ENCODE measurements at places on chromosomes 4 and X.
A peak's percentile ranks its signal among the peaks of the same experiment; 100 is the strongest.

DNA sequence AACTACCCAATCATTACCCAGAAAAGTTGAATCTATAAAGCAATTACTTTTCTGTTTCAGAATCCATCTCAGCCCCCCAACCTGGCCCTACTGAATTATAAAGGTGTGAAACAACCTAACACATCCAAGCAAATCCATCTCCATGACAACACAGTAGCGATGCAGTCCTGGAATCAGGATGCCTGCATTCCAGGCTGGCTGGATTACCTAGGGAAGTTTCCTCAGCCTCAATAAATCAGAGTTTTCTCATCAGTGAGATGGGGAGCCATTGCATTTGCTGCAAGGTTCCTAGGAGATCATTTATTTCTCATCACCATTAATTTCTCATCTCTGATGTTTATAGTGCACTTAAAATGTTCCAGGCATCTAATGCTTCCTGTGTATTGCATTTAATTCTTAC, 46.0 kb downstream of the LNX1 start:
- peak; percentile 82 for DNase-seq

DNA sequence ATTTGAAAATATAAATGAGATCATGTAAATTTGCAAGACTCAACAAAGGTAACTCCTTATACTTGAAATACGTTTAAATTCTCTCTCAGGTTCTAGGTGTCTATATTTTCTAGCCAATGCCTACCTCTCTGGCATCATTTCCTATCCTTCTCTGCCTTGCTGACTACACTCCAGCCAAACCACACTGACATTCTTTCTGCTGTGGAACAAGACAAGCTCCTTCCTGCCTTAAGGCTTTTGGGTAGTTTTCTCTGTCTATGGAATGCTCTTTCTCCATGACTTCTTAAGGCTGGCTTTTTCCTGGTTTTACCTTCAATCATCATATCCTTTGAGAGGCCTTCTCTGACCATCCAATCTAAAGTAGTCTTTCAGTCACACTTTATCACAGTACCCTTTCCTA, 201.0 kb downstream of the SPRY1 start:
- DNase-seq: peak; percentile 49

DNA sequence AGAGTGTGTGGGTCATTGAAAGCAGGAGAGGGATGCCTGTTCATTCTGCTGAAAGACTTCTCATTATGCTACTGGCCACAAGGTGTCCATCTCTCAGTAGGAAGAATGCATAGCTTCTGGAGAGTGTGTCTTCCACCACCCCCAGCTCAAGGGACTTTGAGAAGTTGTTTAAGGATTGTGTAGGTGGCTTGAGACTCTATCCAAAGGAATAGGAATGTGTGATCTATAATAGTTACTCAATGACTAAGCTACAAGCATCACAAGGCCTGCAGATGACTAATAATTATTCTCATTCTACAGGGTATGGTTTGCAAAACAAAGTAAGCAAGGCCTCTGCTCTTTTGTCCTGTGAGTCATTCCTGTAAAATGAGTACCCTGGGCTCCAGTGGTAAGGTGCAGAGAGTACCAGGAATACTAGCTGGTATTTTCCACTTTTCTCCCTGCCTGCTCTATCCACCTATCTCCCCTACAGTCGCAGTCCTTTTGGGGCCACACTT, 279.8 kb upstream of the BOD1L1 start:
- DNase-seq: peak; percentile 65

DNA sequence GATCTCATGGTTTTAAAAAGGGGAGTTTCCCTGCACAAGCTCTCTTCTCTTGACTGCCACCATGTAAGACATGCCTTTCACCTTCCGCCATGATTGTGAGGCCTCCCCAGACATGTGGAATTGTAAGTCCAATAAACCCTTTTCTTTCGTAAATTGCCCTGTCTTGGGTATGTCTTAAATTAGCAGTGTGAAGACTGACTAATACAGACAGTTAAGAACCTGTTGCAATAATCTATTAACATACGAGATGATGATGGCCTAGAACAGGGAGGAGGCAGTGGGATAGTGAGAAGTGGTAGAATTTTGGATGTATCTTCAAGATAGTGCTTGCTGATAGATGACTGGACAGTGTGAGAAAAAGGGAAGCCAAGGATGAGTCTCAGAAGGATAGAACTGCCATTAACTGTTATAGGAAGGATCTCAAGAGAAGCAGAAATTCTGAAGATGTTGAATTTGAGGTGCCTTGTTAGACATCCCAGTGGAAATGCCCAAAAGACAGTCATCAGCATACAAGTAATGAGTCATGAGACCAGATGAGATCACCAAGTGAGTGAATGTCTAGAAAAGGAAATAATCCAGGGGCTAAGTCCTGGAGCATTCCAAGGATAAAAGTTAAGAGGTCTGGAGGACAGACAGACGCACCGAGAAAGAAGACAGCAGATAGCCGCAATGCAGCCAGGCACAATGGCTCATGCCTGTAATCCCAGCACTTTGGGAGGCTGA, 38.8 kb upstream of the UGDH start:
- DNase-seq: peak; percentile 6

- DNase-seq: no peak
These were observed 1.4 kb upstream of the SMAD1 start for GRCh38 chr4:145480257-145480656.

DNA sequence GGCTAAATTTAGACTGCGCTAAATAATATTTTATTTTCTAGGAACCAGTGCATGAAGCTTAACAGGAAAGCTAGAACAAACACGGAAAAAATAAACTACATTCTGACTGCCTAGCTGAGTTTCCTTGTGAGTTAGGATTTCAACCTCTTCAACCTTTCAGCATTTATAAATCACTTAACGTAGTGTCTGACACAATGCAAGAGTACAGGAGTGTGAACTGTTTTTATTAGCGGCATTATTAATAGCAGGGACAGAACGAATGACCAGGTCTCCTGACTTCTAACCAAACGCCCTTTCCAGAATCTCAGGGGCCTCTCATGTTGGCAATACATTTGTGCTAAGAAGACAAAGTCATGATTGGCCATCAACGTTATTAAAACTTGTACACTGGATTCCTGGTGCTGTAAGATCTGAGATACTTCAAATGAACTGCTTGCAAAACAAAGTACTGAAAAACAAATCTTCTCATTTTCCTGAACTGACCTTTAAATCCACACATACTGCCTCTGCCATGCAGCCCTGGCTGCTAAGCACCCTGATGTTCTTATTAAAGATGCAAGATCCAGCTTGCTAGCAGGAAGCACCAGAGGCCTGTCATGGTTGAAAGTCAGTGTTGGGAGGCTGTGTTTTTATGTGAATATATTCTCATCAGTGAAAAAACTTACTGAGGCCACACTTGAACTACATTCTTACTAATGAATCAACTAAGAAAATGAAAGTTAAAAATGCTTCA, 380.4 kb upstream of the CPEB2 start:
- no peak for DNase-seq

GRCh38 chrX:136456133-136456532, 31.6 kb upstream of the BRS3 start:
- no peak for DNase-seq

DNA sequence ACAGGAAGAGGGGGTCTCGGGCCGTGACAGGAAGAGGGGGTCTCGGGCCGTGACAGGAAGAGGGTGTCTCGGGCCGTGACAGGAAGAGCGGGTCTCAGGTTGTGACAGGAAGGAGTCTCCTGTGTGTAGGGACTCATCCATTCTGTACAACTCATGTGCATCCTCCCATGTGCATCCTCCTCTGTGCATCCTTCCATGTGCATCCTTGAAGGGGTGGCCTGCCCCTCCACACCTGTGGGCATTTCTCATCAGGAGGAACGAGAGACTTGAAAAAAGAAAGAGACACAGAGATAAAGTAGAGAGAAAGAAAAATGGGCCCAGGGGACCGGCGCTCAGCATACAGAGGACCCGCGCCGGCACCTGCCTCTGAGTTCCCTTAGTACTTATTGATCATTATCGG, 30.2 kb upstream of the PLCXD1 start:
- no peak for DNase-seq

DNA sequence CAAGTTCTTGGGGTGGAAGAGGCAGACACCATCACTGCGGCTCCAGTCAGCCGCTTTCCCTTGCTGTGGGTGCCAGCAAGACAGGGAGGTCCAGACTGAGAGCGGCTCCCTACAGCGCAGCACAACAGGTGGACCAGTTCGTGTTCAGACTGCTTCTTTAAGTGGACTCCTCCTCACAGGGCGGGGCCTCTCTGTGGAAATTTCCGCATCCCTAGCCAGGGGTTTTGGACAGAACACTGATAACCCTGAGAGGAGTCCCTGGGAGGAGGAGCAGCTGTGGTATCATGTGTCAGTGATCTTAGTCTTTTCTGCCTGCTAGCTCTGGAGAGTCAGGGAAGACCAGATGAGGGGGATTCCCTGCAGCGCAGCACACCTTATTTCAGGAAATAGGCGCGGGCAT, 48.5 kb downstream of the MAGEC2 start:
- DNase-seq: peak; percentile 80

DNA sequence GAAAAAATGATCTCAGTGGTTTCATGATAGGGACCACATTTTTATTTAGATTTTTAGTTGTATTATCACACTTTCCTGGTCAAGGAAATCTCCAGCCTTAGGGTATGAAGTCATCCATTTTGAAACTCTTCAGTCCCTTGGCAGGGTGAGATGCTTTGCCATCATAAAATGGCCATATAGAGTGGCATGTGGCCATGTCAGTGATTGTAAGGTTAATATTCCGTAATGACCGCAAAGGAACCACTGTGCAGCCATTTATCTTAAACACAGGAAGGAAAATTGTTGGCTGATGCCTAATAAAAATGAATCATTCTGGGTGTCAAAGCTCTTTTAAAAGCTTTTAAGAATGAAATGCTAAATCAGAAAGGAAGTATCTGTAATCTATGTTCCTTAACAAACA, 35.6 kb downstream of the COMMD8 start:
- DNase-seq: no peak

All from mesendoderm (in vitro differentiated cells).